ENCODE measurements at places on chromosomes 1 and 21. TPM values are rescaled to one million over a fixed set of nuclear protein-coding genes. Genes with fewer than 3 reads are reported as not detected.

The FCRL2 gene
- total RNA-seq, result not detected

The CD1D gene
- not detected for total RNA-seq

The AMY1C gene
- total RNA-seq, result not detected

The MANEAL gene
- 1.9 TPM for total RNA-seq

The LCE3E gene
- not detected for total RNA-seq

The S100B gene
- total RNA-seq, result 0.20 TPM

The NR5A2 gene
- total RNA-seq, result not detected

The RNF186 gene
- not detected for total RNA-seq

The AKIRIN1 gene
- total RNA-seq, result 55.4 TPM

The KRTAP19-3 gene
- not detected for total RNA-seq

The DMBX1 gene
- total RNA-seq, result 0.05 TPM

The TXLNA gene
- 79.8 TPM for total RNA-seq

The TENT5C gene
- 8.6 TPM for total RNA-seq

The SPRR3 gene
- not detected for total RNA-seq

The CSDE1 gene
- total RNA-seq, result 346 TPM

The HES3 gene
- not detected for total RNA-seq

The INTS7 gene
- total RNA-seq, result 41.7 TPM

The CFHR2 gene
- not detected for total RNA-seq

The CD2 gene
- total RNA-seq, result 168 TPM

All from T-helper 2 cell treated with Interferon-gamma antibody and Interleukin-4, amounts not matched to agents 100 ng/mL and 5 ng/mL, for 36 hours (primary cell).